ENCODE measurements at places on chromosomes 1 and 21.

DNA sequence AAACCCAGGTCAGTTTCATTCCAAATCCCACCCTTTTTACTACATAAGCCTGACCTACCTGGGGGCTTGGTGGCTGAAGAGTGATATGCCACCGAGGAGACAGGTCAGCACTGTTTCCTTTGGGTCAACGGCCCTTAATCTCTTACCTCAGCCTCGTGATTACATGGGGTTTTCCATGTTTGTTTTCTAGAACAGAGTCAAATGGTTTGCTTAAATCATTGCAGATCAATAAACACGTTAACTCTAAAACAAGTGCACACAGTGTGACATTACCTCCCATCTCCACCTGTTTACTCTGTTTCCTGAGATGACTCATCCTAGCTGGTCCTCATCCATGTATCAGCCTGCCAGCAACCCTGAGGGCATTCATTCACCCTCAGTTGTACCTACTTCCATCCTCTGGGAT, 40.8 kb upstream of the TP53BP2 start:
- DNase-seq, result no peak

- DNase-seq, result no peak
These were observed 912.6 kb downstream of the TTLL7 start for GRCh38 chr1:83086346-83086745.

- DNase-seq, result no peak
These were observed 121.5 kb downstream of the CASZ1 start for GRCh38 chr1:10674700-10675609.

- DNase-seq, result no peak
These were observed 26.5 kb upstream of the SLC35A3 start for GRCh38 chr1:99943223-99943794.

DNA sequence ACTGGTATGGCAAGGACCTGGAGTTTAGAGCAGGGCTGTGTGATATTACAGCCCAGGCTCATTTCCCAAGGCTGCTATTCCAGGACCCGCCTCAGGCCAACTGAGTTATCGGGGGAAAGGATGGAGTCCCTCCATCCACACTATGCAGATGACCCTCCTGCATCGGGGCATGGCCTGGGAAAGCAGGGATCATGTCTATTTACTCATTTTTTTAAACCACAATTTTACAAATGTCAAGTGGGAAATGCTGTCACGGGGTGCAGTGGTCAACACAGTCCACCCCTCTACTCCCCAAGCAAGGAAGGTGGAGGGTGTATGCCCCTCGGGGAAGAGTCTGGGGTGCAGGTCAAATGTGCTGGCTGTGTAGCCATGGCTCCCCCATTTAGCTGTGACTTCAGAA, 6.1 kb upstream of the CLEC20A start:
- DNase-seq, result no peak

DNA sequence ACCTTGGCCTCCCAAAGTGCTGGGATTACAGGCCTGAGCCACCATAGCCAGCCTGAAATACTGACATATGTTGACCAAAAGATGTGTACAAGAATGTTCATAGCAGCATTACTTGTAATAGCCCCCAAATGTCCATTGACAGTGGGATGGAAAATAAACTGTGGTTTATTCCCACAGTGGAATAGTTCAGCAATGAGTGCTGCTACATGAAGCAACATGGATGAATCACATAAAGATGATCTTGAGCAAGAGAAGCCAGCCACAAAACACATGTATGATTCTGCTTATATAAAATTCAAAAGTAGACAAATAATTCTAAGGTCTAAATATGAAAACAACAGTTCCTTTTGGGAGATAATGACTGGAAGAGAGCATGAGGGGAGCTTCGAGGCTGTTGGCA, 9.1 kb upstream of the CREG1 start:
- no peak for DNase-seq

DNA sequence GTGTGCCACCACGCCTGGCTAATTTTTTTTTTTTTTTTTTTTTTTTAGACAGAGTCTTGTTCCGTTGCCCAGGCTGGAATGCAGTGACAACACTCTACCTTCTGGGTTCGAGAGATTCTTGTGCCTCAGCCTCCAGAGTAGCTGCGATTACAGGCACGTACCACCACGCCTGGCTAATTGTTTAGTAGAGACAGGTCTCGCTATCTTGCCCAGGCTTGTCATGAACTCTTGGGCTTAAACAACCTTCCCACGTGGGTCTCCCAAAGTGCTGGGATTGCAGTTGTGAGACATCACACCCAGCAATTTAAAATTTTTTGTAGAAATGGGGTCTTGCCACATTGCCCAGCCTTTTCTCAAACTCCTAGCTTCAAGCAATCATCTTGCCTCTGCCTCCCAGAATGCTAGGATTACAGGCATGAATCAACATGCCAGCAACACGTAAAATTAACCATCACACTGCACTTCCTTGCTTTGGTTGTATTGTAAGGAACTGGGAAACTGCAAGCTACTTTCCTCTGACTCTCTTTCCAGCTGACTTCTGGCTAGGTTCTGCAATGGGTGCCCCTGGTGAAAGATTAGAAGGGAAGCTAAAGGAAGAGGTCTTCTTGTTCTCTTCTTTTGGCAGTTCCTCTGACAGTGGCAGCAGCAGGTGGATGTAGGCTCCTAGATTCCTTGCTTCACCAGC, 13.9 kb upstream of the IL6R start:
- no peak for DNase-seq

- DNase-seq, result no peak
These were observed 24.2 kb upstream of the DYNLT5 start for GRCh38 chr1:66728021-66728420.

GRCh38 chr1:35590476-35591040, 17.4 kb downstream of the TFAP2E start:
- DNase-seq, result no peak
